ENCODE measurements at places on chromosomes 12 and 14.

GRCh38 chr12:107349008-107349747, 255.8 kb upstream of the CRY1 start:
- DNase-seq: peak; percentile 92

- DNase-seq: no peak
These were observed 16.6 kb downstream of the FAIM2 start for GRCh38 chr12:49887091-49887490.

- no peak for DNase-seq
These were observed 119.9 kb downstream of the PHETA1 start for GRCh38 chr12:111249018-111249370.

DNA sequence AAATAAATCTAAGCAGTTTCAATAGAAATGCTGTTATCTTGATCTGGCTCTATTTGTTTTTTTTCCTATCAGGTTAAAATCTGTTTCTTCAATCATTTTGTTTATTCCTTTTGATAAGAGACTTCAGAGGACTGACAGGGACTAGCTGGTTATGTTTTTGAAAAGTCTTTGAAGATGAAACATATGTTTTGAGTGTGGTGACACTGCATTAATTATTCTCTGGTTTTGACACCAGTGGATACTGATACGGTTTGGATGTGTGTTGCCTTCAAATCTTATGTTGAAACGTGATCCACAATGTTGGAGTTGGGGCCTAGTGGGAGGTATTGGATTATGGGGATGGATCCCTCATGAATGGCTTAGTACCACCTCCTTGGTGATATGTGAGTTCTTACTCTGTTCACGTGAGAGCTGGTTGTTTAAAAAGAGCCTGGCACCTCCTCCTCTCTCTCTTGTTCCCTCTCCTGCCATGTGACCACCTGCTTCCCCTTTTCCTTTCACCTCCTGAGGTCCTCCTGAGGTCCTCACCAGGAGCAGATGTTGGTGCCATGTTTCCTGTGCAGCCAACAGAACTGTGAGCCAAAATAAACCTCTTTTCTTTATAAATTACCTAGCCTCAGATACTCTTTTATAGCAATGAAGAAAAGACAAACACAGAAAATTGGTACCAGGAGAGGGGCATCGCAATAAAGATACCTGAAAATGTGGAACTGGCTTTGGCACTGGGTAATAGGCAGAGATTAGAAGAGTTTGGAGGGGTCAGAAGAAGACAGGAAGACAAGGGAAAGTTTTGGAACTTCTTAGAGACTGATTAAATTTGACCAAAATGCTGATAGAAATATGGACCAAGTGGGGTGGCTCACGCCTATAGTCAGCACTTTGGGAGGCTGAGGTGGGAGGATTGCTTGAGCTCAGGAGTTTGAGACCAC, 23.0 kb downstream of the RASSF3 start:
- DNase-seq: no peak

DNA sequence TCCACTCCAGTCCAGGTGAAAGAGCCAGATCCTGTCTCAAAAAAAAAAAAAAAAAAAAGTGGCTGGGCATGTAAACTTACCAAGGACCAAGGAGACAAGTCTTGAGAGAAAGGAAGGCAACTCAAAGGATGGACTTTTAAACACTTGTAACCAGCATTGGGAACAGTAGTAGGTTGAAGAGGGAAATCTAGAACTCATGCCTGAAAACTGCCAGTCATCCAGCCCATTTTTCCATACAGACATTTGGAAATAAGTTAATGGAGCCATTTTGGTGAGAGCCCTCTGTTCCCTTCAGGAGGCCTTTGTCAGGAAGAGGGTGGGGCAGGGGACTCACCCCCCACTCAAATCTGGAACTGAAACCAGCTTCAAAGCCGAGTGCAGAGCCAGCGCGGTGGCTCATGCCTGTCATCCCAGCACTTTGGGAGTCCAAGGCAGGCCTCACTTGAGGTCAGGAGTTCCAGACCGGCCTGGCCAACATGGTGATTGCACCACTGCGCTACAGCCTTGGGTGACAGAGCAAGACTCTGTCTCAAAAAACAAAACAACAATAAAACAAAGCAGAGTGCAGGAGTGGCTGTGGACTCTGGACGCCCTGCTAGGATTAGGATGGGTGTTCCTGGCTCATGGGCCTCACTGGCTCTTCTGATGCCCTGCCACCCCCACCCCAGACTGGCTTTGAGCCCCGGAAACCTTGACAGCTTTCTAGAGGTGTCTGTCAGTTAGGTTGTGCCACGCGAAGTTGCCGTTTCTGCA, 1.6 kb upstream of the MLXIP start:
- DNase-seq: no peak

- DNase-seq: no peak
These were observed 1.6 kb upstream of the PPP2R5E start for GRCh38 chr14:63544591-63545299.

GRCh38 chr14:24925771-24926374, 124.1 kb downstream of the STXBP6 start:
- no peak for DNase-seq

GRCh38 chr14:27427796-27428195, 830.0 kb upstream of the NOVA1 start:
- no peak for DNase-seq

DNA sequence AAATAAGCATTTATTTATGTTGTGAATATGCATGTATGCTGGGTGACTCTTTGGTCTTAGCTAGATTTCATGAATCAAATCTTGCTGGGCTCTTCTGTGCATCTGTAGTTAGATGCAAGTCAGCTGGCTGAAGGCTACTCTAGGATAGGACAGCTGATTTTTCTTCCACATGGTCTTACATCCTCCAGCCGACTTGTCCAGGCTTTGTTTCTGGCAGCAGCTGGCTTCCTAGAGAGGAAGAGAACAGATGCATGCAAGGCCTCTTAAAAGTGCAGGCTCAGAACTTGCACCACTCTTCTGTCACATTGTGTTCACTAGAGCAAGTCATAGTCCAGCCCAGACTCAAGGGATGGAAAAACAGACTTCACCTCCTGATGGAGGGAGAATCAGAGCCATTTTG, 435.4 kb upstream of the STXBP6 start:
- no peak for DNase-seq

- DNase-seq: no peak
These were observed 18.6 kb upstream of the EMP1 start for GRCh38 chr12:13177906-13178305.

- DNase-seq: no peak
These were observed 338.2 kb downstream of the TRHDE start for GRCh38 chr12:72610342-72610741.

Data from LoVo (cell line).